ENCODE measurements at places on chromosomes 7 and 10. TPM values are rescaled to one million over a fixed set of nuclear protein-coding genes. Genes with fewer than 3 reads are reported as not detected.
A peak's percentile ranks its signal among the peaks of the same experiment; 100 is the strongest.

DNA sequence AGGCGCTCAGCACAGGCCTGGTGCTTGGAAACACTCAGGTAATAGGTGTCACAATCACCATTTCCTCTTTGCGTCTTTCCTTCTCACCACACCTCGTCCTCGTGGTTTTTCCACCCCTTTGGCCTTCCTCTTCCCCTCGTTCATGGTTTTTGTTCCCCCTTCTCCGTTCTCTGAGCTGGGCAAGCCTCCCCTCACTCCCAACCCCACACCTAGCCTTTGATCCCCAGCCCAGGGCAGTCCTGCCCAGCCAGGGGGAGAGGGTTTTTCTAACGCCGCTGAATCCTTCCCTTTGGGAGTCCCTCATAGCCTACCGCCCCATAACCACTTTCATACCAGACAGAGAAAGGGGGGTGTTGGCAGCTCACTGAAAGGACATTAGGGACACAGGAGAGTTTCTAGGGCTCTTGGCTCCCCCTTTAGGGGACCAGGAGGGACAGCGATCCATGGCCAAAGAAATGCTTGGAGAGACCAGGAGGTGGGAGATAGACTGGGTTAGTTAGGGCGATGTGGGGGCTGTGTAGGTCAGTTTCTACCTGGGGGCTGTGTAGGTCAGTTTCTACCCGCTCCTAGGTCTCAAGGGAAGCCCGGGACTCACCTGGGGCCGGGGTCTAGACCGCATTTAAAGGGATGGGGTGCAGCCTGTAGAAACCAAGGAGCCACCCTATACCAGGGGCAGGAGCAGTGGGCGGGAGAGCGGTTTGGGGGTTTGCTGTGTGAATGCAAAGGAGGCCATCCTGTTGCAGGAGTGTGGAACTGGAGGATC, 1.4 kb downstream of the EPHB4 start:
- H3K27me3 ChIP-seq = no peaks in the 10 kb centered on the region
- no peak for DNase-seq
- H3K27ac ChIP-seq = peak overlapping the region; percentile 96
- H3K4me1 ChIP-seq = peaks cover 36% of the 10 kb centered on the region

DNA sequence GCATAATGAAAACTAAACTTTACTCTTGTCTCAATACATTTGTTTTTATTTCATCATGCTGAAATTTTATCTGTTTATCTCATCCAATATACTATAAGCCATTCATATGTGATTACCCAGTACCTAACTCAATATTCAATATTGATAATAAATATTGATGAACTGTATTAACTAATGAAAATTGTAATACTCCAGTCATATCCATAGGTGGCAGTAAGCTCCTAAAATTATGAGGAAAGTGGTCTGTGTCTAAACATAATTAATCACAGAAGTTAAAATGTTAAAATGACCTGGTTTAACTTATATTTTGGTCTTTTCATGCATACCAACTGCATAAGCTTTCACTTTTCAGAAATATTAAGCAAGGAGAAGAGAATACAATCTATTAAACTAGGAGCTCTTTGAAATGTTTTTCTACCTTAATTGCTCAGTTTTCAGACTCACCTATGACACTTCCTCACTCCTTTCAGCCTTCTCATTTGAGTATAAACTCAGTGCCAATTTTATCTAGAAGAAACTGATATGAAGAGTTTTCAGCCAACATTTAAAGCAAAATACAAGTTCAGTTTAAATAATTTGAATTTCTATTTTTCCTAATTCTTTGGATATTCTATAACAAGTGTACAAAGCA, 30.5 kb upstream of the VWDE start:
- H3K4me3 ChIP-seq = no peak overlapping the region
- peaks cover 2% of the 10 kb centered on the region for H3K36me3 ChIP-seq
- peaks cover 5% of the 10 kb centered on the region for H3K27me3 ChIP-seq
- no peak for DNase-seq
- H3K4me1 ChIP-seq = peaks cover 14% of the 10 kb centered on the region

The TUBAL3 gene
- 0.22 TPM for total RNA-seq

The GFRA1 gene
- 38.7 TPM for total RNA-seq

DNA sequence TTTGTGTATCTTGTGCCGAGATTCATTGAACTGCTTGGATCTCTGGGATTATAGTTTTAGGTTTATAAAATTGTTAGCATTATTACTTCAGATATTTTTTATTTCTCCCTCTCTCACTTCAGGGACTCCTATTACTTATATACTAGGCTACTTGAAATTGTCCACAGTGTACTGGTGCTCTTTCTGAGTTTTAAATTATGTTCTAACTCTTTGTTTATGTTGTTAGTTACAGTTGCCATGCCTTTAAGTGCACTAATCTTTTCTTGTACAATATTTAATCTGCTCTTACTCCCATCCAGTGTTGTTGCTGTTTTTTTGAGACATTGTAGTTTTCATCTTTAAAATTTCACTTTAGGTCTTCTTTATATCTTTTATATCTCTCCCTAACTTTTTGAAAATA, 13.1 kb downstream of the PLEKHS1 start:
- no peaks in the 10 kb centered on the region for H3K4me1 ChIP-seq
- H3K27me3 ChIP-seq = peaks cover 24% of the 10 kb centered on the region
- no peak for DNase-seq
- H3K4me3 ChIP-seq = no peak overlapping the region
- no peak overlapping the region for H3K27ac ChIP-seq

GRCh38 chr7:48180981-48181380, 9.7 kb downstream of the ABCA13 start:
- no peak for DNase-seq
- no peak overlapping the region for H3K4me3 ChIP-seq
- H3K27me3 ChIP-seq = no peaks in the 10 kb centered on the region
- peaks cover 5% of the 10 kb centered on the region for H3K4me1 ChIP-seq
- no peaks in the 10 kb centered on the region for H3K36me3 ChIP-seq

The LAMTOR4 gene
- total RNA-seq = 109 TPM

The ZNF282 gene
- 47.0 TPM for total RNA-seq

The PPIF gene
- 36.3 TPM for total RNA-seq

DNA sequence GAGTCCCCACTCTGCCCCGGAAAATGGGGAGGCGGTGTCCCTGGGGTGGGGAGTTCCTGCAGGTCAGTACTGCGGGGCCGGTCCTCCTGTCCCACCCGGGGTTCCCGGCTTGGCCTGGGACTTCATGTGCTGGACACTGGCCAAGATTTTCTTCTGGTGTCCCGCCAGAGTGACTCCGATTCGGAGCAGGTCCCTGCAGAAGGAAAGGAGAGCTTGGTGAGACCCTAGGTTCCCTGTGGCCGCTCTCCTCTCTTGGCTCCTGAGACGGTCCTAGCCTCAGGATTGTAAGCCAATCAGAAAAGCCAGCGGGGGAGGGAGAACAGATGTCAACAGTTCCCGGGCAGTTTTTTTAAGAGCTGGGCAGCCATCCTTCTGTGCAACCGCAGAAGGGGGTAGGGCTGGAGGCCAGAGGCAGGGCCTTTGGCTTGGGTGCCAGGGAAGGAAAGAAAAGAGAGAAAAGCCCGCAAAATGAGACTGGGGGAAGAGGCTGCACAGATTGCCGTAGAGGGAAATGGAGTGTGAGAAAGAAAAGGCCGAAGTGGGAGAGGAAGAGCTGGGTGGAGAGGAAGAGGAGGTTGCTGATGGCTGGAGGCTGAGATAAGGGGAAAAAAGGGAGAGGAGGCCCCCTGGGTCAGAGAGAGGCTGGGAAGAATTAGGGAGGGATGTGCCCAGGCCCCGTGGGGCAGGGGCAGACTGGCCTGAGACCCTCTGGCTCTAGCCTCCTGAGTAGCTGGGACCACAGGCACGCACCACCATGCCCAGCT, 23.7 kb downstream of the EPHB4 start:
- H3K4me3 ChIP-seq = no peak overlapping the region
- H3K27me3 ChIP-seq = no peaks in the 10 kb centered on the region
- H3K36me3 ChIP-seq = peaks cover 33% of the 10 kb centered on the region
- DNase-seq = no peak
